CD4-positive, alpha-beta T cell treated with Interleukin-6 for 4 hours (primary cell): ENCODE measurements at places on chromosomes 4 and X.

GRCh38 chr4:185115827-185116232 is 27.2 kb upstream of the SLC25A4 start:
- DNase-seq = no peak

DNA sequence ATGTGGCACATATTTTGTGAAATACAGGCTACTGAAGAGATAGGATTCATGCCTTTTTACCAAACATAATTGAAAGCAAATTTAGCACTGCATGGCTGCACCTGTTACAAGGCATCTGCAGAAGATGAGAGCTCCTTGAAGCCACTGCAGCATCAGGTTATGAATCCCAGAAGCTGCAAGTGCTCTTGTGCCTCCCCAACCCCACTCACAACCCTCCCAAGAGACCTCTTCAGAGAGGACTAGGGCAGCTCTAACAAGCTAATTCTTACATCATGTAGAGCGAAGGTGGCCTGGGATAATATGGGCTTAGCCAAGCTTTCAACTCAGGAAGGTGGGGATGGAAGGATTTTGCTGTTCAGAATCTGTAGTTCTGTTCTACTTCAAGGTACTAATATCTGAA is 27.2 kb downstream of the MFAP3L start:
- no peak for DNase-seq

DNA sequence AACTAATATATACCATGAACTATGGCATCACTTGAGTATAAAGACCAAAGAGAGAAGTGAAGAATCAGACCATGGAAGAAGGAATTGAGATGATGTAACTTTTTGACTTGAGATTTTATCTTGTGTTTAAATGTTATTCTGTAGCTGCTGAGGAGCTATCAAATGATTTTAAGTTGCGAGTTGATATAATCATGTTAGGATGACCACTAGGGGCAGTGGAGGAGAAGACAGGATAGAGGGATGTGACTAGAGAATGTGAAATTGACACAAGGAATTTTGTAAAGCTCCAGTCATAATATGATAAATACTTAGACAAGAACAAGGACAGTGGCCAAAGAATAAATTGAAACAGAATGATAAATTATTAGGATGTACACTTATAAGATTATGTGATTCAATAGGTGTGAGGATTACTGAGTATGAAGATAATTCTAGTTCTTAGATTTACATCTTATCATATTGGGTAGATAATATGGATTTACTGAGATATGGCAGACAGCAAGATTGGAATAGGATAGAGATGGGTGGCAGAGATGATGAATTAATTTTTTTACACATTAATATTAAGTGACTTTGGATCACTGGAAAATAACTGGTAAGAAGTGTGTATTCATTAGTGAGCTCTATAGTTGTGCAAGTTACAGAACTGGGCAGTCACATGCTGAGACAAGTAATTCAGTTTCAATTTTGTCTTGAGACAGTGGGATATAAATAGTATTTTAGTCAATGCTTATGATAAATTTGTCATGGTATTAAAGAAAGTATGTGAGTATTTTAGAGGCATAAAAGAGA is 816.0 kb upstream of the PCDH10 start:
- DNase-seq = no peak

DNA sequence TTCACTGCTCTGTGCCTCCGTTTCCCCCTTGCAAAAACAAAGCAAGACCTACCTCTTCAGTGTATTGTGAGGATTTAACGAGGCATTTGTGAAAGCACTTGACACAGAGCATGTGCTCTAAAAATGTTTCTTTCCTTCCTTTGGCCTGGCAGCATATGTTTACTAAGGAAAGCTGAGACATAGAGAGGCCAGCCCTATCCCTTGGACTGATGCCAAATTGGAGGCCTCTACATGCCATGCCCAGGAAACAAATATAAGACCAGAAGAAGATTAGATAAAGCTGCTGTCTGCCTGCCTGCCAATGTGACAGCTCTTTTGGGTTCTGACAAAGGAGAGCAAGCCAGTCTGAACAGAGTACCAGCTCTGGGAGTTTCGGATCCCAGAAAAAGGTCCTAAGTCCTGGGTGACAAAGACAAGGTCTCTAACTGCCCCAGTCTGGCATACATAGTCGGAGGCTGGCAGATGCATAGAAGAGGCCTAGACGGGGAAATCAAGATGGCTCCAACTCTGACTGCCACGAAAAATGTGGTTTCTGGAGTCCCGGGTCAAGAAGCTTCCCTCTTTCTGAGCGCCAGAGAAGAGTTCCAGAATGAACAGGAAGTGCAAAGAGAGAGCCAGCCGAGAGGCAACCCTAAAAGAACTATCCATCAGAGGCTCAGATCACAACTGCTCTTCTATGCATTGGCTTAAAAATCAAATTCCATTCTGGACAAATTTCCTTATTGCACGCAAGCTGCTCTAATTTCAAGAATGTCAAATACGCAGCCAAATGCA is 25.8 kb downstream of the OTUD6A start:
- DNase-seq = no peak

DNA sequence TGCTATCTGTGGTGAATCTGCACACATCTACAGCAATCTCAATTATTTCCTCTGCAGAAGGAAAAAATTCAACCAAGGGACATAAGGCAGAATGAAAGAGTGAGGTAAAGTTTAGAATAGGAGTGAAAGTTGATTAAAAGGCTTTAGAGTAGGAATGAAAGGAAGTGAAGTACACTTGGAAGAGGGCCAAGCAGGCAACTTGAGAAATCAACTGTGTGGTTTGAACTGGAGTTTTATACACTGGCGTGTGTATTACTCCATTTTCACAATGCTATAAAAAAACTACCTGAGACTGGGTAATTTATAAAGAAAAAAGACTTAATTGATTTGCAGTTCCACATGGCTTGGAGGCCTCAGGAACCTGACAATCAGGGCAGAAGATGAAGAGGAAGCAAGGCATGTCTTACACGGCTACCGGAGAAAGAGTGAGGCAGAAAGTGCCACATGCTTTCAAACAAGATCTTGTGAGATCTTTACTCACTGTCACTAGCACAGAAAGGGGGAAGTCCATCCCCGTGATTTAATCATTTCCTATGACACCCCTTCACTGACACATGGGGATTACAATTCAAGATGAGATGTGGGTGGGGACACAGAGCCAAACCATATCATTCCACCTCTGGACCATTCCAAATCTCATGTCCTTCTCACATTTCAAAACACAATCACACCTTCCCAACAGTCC is 234.8 kb downstream of the IL15 start:
- DNase-seq = no peak

DNA sequence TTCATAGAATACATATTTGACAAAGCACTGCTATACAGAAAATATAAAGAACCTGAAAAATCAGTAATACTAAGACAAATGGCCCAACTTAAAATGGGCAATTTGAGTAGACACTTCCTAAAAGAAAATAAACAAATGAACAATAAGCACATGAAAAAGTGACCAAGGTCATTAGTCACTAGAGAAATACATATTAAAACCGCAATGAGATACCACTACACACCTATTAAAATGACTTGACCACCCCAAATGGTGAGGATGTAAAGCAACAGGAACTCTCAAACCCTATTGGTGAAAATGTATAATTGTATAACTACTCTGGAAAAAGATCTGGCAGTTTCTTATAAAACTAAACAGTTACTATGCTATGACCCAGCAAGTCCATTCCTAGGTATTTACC is 34.0 kb upstream of the USP9X start:
- DNase-seq = no peak

- DNase-seq = no peak
Observed at GRCh38 chr4:152729466-152729865, 49.7 kb upstream of the TMEM154 start.

DNA sequence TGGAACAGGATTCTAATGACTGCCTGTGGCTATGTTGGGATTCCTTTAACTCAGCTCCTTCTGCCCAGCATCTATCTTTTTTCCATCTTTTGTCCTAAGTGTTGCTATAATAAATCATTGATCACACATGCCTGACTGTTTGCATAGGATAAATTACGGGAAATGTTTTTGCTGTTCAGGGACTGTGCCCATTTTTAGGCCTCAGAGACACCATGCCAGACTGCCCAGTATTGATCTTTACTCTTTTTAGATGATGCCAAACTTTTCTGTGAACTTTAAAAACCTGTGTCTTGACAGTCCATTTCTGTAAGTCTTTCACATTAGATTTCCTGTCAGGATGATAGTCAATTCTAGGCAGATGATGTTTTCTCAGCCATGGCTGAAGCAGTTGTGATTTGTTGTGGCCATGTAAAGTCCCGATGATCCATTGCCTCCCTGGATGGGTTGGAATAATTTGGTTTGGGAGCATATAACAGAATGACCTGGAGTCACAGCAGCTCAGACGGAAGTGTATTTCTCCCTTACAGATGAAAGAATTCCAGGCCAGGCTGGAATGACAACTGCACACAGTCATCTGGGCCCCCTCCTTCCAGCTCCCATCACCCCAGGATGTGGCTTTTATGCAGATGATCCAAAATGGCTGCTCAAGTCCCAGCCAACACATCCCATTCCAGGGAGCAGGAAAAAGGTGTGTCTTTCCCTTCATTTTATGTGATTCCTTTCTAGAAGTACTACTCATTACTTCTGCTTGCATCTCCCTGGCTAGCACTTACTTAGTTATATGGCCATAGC is 3.4 kb downstream of the HTT-AS start:
- no peak for DNase-seq

DNA sequence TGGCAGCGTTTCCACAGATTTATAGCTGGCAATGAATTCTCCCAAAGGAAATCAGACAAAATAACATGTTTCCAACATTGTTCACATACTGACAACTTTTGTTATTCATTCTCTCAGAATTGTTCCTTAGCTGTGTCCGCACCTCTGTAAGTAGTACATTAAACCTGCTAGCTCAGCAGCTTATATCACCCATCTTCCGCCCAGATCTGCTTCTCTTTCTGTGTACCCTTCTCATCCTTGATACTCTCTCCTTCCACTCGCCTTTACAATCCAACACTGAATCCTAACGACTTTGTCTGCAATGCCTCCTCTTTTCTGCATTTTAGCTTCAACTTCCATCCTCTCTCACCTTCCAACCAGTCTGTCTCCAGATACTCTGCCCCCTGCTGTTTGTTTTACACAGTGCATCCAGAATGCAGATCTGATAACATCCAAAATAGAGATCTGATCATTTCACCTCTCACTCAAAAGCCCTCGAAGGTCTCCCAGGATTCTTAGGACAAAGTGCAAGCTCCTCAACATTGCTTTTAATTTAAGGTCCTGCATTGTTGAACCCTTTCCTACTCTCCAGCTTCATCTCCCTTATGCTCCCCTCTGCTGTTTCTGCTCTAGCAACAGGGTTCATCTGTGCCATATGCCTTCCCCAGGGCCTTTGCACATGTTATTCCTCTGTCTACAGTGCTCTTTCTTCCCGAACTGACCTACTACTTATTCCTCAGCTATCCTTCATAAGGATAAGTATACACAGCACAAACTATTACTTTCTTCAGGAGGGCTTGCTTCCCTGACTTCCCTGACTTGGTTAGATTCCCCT is 67.3 kb upstream of the VBP1 start:
- DNase-seq = peak; percentile 42

GRCh38 chr4:142040043-142040442 is 403.7 kb downstream of the IL15 start:
- DNase-seq = no peak

- DNase-seq = no peak
Observed at GRCh38 chr4:173420324-173420752, 21.4 kb upstream of the SCRG1 start.

- DNase-seq = no peak
Observed at GRCh38 chr4:66633477-66633876, 911.8 kb downstream of the CENPC start.

- no peak for DNase-seq
Observed at GRCh38 chrX:2837961-2838360, 9.2 kb downstream of the GYG2 start.

DNA sequence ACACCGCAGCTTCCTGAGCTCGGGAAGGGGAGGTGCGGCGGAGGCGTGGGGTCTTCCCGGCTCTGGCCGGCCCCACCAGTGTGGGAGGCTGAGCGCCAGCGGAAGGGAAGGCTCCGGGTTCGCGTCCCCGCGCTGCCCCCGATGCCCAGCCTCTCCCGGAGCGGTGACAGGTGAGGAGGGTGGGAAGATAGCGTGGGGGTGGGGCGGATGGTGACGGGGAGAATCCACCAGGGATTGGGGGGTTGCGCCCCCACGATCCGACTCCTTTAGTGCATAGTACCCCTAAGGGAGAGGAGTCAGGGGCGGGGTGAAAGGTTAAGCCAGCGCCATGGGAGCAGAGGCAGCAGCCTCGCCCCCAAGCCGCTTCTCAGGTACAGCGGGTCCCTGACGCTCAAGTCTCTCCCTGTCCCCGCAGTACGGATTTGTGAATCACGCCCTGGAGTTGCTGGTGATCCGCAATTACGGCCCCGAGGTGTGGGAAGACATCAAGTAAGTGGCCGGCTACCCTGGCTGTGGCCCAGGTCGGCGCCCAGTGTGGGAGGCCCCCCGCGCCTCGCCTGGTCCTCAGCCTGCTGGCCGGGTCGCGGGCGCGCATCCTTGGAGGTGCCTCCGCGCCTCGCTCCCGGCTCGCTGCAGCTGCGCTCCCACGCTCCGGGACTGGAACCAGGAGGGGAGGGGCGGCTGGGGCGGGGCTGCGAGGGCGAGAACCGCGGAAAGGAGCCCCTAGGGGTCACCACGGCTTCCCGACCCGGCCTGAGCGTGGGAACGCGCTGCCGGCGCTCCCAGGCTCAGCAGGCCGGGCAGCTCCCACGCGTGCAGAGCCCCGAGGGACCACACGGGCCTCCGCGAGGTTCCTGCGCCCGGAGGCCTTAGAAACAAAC is 791 bp downstream of the GUCY1B1 start:
- peak; percentile 1 for DNase-seq

GRCh38 chr4:94934864-94935263 is 177.1 kb downstream of the BMPR1B start:
- DNase-seq = no peak

- DNase-seq = no peak
Observed at GRCh38 chrX:107153005-107153404, 34.4 kb upstream of the RBM41 start.

DNA sequence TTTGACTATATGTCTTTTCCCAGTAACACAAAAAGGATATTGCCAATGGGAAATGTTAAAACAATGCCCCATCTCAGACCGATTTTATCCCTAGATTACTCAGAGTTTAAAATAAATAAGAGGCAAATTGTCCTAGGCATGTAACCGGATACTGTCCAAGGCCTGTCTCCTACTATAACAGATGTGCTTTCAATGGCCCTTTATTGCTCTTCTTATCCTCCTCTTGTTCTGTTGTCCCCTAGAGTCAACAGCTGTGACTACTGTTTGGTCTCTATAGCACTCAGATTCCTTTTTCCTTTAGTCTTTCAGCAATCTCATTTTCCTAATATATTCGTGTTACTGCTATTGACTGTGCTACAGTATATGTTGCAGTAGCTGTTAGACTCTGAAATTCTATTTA is 66.8 kb upstream of the PLS3 start:
- DNase-seq = no peak

GRCh38 chr4:182288534-182288933 is 45.3 kb downstream of the TENM3 start:
- DNase-seq = no peak

GRCh38 chr4:53790286-53790685 is 199.0 kb upstream of the LNX1 start:
- no peak for DNase-seq

- no peak for DNase-seq
Observed at GRCh38 chrX:40698851-40699250, 36.5 kb downstream of the MED14 start.

GRCh38 chrX:17597327-17597726 is 140.0 kb upstream of the SCML1 start:
- DNase-seq = no peak

- no peak for DNase-seq
Observed at GRCh38 chrX:136652822-136653723, 5.1 kb downstream of the CD40LG start.

- no peak for DNase-seq
Observed at GRCh38 chr4:159606835-159607234, 504.0 kb downstream of the RAPGEF2 start.

- no peak for DNase-seq
Observed at GRCh38 chr4:7820031-7820818, 119.4 kb downstream of the AFAP1 start.
